Activated T-helper 2 cell treated with anti-CD3 and anti-CD28 coated beads, Interferon-gamma antibody, Interleukin-2, Interleukin-4, amounts not matched to agents 10 μg/mL and 5 μg/mL and 100 μg/mL, durations not matched to agents 14 hours and 24 hours and 36 hours (primary cell): ENCODE measurements at places on chromosomes 3 and 15.
A peak's percentile ranks its signal among the peaks of the same experiment; 100 is the strongest.

- no peak for DNase-seq
Observed at GRCh38 chr3:180085122-180085710, 48.5 kb upstream of the PEX5L start.

GRCh38 chr3:34203386-34203785, 405.0 kb downstream of the PDCD6IP start:
- DNase-seq = no peak

DNA sequence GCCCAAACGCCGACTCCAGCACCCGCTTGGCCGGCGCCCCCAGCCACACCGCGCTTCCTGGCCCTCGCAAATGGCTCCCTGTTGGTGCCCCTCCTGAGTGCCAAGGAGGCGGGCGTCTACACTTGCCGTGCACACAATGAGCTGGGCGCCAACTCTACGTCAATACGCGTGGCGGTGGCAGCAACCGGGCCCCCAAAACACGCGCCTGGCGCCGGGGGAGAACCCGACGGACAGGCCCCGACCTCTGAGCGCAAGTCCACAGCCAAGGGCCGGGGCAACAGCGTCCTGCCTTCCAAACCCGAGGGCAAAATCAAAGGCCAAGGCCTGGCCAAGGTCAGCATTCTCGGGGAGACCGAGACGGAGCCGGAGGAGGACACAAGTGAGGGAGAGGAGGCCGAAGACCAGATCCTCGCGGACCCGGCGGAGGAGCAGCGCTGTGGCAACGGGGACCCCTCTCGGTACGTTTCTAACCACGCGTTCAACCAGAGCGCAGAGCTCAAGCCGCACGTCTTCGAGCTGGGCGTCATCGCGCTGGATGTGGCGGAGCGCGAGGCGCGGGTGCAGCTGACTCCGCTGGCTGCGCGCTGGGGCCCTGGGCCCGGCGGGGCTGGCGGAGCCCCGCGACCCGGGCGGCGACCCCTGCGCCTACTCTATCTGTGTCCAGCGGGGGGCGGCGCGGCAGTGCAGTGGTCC, 3.5 kb downstream of the ISLR2 start:
- no peak for DNase-seq

DNA sequence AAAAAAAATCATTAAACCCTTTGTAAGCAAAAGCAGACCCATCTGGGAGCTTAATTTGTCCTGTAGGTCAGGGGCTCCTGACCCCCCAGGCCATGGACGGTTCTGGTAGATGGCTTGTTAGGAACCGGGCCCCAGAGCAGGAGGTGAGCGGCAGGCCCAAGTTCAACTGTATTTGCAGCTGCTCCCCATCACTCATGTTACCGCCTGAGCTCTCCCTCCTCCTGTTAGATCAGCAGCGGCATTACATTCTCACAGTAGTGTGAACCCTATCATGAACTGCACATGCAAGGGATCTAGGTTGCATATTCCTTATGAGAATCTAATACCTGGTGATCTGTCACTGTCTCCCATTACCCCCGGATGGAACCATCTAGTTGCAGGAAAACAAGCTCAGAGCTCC, 60.7 kb downstream of the FSIP1 start:
- DNase-seq = no peak

- DNase-seq = no peak
Observed at GRCh38 chr3:69880069-69880640, 119.4 kb upstream of the SAMMSON start.

GRCh38 chr3:16119887-16120286, 54.6 kb upstream of the GALNT15 start:
- DNase-seq = no peak

- no peak for DNase-seq
Observed at GRCh38 chr15:92930054-92930621, 30.0 kb downstream of the CHD2 start.

DNA sequence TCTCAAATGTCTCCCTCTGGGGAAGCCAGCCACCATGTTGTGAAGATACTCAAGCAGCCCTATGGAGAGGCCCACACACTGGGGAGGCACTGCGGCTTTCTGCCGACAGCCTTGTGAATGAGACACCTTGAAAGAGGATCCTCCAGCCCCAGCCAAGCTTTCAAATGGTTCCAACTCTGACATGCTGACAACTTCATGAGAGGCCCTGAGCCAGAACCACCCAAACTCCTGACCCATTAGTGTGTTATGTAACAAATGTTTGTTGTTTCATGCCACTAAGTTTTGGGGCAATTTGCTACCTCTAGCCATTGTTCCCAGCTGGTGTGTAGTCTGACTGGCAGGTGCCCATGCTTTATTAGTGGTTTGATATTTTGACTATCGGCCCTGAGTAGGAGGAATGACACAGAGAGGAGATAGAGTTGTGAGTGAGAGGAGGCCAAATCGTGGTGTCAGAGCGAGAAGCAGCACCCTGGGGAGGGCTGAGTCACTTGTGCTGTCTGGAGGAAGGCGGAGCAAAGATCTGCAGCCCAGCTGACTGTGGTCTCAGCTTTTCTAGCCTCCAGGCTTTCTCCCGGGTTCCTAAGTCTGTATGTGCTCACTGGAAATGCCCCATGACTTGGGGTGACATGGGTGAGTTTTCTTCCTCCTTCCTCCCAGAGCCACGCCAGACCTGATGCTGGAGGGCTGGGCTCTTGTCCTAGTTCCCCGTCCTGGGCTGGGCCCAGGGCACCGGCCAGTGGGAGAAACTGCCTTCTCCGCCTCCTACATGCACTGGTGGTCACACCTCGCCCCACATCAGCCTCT, 56.7 kb upstream of the BLM start:
- peak; percentile 73 for DNase-seq

GRCh38 chr3:137078040-137078439, 120.3 kb downstream of the IL20RB start:
- no peak for DNase-seq

DNA sequence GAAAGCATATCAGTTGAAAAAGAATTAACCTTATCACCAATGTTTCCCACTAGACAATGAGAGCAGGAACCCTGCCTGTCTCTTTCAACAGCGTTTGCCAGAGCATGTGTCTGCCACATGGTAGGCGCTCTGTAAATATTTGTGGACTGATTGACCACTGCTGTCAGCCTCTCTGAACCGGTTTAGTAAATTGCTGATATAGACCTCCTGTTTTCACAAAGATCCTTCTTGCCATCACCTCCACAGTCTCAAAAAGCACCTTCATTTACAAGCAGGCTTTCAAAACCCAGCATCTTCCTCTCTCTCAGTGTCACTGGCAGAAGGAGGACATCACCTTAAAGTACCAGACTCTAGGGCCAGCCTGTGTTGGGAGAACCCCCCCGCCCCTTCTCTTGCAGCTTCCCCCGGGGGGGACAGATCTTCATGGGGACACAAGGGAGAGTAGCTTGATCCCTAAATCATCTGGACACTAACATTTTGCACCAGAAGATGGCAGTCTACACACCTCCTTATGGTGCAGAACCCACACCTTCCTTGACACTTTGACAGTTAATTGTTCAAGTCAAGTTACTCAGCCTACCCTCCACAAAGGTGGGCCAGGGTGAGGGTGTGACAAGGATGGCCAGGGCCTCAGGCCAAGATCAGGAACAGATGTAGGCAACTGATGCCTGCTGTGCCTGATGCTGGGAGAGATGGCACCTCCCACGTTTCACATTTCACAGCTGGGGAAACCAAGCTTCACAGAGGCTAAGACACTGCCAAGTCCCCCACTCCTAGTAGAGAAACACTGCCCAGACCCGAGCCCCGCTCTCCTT, 37.8 kb upstream of the USP3 start:
- DNase-seq = peak; percentile 41

DNA sequence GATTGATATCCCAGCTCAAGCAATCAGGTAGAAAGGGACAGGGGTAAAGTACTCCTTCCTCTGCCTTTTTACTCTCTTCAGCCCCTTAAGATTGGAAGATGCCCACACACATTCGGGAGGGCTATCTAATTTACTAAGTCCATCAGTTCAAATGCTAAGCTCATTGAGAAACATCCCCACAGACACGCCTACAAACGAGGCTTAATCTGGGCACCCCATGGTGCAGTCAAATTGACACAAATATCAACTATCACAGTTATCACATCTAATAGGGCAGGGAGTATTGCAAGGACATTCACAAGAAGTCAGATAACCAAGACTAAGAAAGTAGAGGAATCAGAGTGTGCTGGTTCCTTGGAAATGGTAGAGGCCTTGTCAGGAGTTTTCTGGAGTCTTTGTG, 437.8 kb upstream of the AZI2 start:
- no peak for DNase-seq

- no peak for DNase-seq
Observed at GRCh38 chr3:136583823-136584222, 168.4 kb downstream of the STAG1 start.

DNA sequence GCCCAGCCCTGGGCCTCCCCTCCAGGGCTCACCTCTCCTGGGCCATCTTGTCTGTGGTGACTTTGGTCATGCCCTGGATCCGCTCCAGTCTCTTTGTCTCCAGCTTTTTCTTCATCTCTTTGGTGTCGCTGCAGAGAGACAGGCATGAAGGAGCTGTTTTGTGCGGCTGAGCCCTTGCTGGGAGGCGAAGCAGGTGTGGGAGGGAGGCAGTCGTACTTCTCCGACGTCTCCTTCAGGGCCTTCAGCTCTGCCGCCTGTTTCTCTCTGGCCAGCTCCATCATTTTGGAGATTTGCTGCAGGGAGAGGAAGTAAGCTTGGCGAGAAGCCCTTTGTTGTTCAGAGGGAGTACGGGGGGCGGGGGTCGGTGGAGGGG, 7.7 kb upstream of the ANKRD63 start:
- no peak for DNase-seq

DNA sequence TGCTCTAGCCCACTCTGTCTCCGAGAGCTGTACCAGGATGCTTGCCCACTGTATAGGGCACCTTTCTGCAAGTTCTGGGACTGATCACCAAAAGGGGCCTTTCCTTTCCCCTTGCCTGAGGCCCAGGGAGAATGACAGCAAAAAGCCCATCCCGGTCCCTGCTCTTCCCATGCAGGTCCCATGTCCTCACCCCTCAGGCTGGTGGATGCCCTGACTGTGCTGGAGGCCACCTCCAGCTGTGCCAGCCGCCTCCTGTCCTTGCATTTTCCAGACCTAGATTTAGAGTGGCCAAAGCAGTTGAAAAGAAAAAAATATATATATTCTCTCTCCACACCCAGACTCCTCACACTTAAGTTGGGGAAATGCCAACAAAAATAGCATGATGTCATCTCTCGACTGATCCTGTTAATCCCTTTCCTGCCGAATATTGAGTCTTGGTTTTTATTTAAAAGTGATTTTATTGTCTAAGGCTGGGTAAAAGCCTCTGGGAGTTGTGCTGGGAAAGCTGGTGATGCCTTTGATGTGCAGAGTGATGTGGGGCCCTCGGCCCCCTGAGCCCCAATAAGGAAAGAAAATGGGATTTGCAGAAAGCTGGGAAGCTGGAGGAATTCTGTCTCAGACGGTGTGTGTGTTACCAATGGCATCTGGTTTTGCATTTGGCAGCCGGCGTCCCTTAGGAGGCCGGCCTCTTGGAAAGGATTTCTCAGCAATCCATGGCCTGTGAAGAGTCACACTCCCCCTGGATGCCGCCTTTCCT, 29.3 kb upstream of the TPM1 start:
- no peak for DNase-seq

DNA sequence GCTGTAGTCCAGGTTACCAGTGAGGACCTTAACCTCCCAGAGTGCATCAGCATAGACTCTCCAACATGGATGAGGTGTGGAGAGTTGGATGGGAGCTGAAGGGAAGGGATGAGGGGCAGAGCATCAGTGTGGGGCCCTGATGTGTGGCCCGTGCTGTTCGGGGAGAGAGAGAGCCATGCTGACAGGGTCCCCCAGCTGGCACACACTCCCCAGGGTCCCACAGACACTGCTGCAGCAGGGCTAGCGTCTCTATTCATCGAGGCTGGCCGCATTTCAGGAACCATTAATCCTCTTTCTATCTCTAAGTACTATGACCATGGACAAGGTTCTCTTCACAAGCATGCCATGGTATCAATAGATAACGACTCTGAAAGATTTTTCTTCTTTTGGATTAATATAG, 85.9 kb upstream of the PLXNA1 start:
- DNase-seq = no peak

GRCh38 chr3:150390087-150390486, 18.0 kb upstream of the TSC22D2 start:
- DNase-seq = no peak

- no peak for DNase-seq
Observed at GRCh38 chr3:136142592-136142991, 53.5 kb downstream of the MSL2 start.

DNA sequence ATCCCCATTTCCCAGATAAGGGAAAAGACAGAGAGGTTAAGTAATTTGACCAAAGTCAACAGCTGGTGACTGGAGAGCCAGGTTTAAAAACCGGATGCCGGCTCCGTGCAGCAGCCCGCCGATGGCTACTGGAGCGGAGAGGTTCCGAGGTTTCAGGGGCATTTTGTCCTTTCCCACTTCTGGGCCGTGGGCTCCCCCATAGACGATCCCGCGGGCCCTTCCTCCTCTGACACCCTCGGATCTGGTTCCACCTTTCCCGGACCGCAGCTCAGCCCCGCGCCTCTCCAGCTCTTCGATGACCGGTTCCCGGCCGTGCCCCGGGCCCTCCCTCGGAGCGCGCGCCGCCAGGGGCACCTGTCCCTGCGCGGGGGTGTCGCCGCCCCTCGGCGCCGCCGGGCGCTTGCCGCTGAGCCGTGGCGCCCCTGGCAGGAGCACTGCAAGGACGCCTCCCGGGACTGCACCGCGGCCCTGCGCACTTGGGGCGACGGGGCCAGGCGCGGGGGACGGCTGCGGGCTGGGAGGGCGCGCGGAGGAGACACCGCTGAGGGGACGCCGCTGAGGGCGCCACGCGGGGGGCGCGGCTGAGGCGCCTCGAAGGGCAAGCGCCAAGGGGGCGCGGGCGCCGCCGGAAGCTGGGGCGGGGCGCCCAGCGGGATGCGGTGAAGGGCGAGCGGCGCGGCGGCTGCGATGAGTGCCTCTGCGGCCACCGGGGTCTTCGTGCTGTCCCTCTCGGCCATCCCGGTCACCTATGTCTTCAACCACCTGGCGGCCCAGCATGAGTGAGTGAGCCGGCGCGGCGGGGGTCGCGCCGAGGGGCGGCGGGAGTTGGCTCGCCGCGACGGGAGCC, at the start of gene TM6SF1:
TSS of gene TM6SF1 (plus strand) at position 652 of the 847 bp plus-strand sequence. CDS start at position 688, 36 bp downstream.
- peak; percentile 30 for DNase-seq

DNA sequence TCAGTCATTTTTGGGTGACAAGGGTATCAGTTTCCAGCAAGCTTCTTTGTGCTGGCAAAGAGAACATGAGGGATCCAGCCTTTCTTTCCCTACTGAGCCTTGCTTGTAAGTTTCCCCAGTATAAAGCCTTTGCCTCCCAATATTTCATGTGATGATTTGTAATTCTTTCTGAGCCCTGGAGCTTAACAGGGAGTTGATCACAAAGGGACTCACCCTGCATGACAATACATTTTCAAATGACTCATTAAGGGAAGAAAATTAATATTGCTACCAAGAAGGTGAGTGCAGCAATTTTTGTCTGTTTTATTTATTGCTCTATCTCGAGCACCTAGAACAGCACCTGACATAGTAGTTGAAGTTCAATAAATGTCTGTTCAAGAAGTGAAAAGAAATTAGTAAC, 27.7 kb downstream of the OXSM start:
- no peak for DNase-seq

GRCh38 chr15:90701048-90701447, 16.1 kb upstream of the BLM start:
- DNase-seq = no peak

GRCh38 chr3:149958171-149958796, 12.4 kb downstream of the PFN2 start:
- DNase-seq = no peak
